ENCODE measurements at places on chromosomes 6 and 20.

- no peak for DNase-seq
These were observed 57.5 kb downstream of the MBOAT1 start for GRCh38 chr6:20154753-20155152.

- no peak for DNase-seq
These were observed 162.0 kb upstream of the DTNBP1 start for GRCh38 chr6:15824811-15825210.

DNA sequence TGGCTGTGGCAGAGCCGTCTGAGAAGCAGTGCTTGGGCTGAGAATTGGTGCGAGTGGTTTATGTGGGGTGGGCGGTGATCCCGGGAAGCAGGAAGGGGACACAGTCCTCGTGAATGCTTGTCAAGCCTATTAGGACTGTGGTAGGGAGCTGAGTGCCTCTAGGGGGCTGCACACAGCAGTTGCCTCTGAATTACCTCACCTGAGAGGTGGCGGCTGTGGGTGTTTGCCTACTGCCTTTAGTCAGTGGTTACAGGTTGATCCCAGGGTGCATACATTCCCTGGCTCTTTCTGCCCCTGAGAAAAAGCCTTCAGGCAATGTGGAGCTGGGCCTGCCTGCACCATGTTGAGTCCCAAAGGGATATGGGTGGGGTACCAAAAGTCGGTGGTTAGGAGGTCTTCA is 5.2 kb downstream of the AP5S1 start:
- no peak for DNase-seq

- DNase-seq: no peak
These were observed 366.0 kb downstream of the LAMA2 start for GRCh38 chr6:129248946-129249345.

GRCh38 chr6:34234667-34235306 is 1.9 kb upstream of the HMGA1 start:
- no peak for DNase-seq

- DNase-seq: peak; percentile 33
These were observed 74.9 kb upstream of the CLDN20 start for GRCh38 chr6:155188707-155189496.

DNA sequence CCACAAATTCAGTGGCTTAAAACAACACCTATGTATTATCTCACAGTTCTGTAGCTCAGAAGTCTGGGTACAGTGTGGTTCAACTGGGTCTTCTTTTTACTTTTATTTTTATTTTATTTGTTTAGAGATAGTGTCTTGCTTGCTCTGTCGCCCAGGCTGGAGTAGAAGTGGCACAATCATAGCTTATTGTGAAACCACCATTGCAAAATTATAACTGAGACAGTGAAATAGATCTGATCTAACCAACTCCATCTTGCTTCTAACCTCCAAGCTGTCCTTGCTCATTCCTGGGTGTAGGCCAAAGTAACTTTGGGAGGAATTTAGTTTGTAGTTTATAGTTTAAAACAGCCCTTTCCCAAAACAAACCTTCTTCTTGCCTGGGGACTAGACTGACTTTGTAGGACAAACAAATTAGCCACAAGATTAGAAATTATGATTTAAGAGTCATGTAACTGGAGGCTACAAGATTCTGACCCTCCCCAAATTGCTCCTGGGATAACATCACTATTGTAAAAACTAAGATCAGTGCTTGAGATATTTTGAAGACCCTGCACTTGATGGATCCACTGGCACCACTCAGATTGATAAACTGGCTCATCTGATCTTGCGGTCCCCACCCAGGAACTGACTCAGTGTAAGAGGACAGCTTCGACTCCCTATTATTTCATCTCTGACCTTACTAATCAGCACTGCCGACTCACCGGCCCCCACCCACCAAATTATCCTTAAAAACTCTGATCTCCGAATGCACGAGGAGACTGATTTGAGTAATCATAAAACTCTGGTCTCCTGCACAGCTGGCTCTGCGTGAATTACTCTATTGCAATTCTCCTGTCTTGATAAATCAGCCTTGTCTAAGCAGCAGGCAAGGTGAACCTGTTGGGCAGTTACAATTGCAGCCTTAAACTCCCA is 193.4 kb upstream of the CDYL start:
- DNase-seq: no peak

DNA sequence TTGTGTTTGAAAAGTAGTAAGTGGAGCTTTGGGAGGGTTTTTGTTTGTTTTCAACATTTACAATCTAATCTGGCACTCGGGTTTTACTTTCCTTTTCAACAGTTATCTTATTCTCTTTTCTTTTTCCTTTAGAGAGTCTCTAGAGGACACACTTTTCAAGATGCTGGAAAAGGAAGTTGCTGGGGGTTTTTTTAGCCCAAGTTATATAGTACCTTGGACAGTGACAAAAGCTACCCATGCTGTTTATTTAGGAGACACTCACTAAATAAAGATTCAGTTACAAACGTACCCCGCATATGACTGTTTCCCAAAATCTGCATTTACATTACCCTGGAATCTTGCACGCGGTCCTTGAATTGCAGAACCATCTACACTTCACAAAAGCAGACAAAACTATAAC is 78.8 kb downstream of the MAP7 start:
- no peak for DNase-seq

- DNase-seq: no peak
These were observed 38.6 kb downstream of the NKX2-4 start for GRCh38 chr20:21358737-21359136.

DNA sequence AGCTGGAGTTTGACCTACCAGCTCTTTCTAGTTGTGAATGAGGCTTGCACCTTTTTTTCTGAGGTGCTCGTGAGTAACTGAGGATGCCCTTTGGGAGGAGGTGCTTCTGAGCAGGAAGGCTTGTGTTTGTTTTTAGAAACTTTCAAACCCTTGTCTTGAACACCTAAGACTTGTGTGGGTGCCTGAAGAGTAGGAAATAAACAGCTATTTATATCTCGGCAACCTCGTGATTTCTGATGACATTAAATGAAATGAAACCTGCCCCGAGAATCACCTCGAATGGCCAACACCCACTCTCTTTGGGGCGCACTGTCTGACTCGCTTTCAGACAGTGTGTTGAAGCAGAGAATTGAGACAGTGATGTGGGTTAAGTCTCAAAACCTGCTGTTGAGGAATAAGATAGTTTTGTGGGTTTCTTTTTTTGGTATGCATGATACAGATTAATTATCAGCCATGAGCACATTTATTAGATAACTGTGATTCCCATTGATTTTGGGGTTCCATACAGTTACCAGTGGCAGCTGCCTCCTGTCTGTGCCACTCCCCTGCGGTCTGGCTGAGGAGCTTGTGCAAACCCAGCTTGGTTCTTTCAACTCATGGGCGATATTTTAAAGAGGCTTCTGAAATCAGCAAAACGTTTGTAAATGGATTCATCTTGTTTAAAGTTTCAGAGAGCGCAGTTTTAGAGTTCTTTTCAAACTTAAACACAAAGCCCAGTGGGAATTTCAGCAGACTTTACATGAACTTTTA is 8.4 kb downstream of the IRF4 start:
- peak; percentile 52 for DNase-seq

DNA sequence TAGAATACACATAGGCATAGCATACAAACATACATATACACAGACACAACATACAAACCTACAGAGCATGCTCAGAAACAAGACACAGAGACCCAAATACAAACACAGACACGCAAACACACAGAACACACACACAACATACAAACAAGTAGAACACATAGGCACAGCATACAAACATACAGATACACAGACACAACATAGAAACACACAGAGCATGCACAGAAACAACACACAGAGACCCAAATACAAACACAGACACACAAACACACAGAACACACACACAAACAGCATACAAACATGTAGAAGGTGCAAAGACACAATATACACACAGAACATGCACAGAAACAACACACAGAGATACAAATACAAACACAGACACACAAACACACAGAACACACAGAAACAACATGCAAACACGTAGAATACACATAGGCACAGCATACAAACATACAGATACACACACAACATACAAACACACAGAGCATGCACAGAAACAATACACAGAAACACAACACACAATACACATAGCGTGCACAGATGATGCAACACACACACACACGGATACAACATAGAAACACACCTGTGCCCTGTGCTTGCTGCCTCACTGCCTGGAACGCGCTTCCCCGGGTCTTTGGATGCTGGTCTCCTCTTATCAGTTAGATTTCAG is 469.0 kb upstream of the CDH4 start:
- no peak for DNase-seq

GRCh38 chr20:36273414-36274180 is 32.5 kb upstream of the DLGAP4 start:
- DNase-seq: no peak

DNA sequence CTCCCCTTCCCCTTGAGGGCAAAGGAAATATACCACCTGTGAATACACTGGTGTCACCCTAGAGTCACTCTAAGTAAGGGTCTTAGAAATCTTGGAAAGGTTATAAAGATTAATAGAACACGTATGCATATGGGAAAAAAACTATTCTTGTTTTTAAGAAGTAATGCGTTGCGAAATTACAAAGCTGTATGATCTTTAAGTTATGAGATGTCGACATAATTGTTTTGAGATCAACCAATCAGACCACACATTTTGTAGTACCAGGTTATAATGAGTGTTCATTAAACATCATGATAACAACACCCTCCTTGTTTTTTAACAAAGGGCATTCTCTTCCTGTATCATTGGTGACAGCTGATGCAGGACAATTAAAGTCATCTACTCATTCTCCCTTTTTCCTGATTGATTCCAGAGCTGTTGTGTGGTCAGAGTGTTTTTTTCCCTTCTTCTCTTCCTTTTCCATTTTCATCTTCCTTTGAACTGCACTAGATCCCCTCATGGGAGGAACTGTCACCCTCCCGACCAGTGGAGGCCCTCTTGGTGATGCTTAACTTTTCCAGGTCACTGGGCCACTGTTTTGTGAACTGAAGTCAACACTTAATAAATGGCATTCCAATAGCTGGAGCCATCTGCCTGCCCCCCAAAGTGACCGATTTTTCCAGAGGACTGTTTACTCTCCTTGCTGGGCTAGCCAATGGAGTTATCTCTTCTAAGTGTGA is 37.0 kb downstream of the PRDM1 start:
- DNase-seq: no peak

DNA sequence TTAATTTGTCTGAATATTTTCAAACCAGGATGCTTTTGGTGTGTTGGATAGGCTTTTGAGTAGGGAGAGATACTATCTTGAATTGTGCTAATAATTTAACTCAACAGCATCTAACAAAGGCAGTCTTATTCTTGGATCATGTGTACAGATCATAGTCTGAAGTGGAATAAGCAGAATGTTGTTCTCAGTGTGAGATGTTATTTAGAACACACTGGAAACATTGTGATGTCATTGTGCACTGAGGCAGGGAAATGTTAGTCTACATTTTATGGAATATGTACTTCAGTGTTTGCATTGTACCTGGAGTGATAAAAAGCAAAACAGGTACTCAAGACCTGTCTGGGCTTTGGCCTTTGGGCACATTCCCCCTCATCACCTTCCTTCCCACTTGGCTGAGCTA is 35.0 kb downstream of the RNF144B start:
- no peak for DNase-seq

GRCh38 chr6:130020073-130020906 is 1.9 kb downstream of the L3MBTL3 start:
- peak; percentile 41 for DNase-seq

DNA sequence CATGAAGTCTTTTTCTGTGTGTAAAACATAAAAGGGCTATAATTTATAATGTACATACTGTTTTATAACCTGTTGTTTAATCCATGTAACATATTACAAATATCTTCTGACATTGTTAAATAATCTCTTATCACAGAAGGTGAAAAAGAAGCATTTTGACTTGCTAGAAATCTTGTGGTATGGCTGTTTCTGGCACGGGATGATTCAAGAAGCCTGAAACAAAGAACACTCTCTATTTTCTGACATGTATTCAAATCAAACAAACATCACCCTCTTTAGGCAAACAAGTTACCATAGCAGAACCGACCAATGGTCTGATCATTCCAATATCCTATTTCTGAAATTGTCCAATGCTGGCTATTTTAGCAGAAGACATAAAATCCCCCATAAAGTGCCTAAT is 55.4 kb downstream of the HS3ST5 start:
- DNase-seq: no peak

GRCh38 chr6:44003345-44004061 is 123.7 kb downstream of the MRPL14 start:
- DNase-seq: no peak

DNA sequence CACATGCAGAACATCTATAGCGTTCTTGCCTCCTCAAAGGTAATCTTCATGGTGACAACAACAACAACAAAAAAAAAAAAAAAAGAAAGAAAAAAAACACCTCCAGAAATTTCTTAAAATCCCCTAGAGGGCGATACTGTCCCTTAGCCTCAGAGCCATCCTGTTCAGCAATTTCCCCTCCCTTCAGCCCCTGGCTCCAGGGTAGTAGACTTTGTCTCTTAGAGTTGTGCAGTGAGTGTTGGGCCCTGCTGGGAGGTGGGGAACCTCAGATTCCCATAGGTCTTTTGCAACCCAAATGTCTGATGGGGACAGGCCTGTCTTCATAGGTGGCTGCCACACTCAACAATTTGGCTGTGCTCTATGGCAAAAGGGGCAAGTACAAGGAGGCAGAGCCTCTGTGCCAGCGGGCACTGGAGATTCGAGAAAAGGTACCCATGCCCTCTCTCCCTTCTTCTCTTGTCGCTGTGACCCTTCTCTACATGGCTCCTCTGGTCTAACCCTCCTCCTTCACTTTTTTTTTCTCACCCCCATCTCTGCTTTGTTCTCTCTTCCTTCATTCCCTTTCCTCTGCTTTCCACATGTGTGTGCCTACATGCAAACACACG is 6.0 kb upstream of the PTK7 start:
- DNase-seq: peak; percentile 22

DNA sequence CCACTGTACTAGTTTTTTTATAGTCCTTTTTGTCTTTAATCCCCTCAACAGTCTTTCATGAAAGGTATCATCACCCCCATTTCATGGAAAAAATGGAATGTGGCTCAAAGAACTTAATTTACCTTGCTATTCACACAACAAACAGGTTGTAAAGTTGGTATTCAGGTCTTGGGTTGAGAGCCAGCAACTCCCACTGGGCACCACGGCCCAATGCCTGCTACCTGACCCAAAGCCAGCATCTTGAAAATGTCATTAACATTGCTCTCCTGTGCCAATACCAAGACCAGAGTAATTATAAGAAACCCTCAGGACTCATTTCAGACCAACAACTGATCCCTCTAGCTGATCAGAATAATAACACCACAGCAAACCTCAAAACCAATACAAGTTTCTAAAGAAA is 75.7 kb downstream of the METTL24 start:
- DNase-seq: no peak

GRCh38 chr6:21099338-21100314 is 493.9 kb upstream of the SOX4 start:
- DNase-seq: no peak

- no peak for DNase-seq
These were observed 7.7 kb downstream of the CDH4 start for GRCh38 chr20:61259741-61260140.

DNA sequence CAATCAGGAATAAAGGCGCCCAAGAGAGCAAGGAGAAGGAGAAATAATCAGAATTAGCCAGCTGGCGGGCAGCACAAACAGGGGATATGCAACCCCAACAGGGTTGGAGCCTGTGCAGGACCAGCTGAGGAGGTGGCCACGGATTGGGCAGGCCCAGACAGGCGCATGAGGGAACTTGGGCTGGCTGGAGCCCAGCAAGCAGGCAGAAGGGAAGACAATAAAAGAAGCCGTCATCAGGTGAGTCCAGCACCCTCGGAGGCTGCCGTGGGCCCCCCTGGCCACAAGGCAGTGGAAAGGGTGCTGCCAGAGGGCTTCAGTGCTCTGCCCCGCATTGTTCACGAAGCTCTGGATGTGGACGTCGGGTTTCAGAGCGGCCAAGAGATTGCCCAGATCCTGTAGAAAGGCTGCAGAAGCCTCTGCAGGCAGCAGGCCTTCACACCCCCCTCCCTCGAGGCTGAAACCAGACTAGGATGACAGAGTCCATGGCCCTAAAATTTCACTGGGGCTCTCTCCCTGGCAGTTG is 28.4 kb upstream of the MAFB start:
- no peak for DNase-seq
